ENCODE measurements at places on chromosomes 6 and 20.

- peak; percentile 49 for DNase-seq
These were observed 34.0 kb upstream of the BMP6 start for GRCh38 chr6:7691675-7692452.

- DNase-seq = peak; percentile 29
These were observed 1.5 kb upstream of the STX16 start for GRCh38 chr20:58649288-58650180.

DNA sequence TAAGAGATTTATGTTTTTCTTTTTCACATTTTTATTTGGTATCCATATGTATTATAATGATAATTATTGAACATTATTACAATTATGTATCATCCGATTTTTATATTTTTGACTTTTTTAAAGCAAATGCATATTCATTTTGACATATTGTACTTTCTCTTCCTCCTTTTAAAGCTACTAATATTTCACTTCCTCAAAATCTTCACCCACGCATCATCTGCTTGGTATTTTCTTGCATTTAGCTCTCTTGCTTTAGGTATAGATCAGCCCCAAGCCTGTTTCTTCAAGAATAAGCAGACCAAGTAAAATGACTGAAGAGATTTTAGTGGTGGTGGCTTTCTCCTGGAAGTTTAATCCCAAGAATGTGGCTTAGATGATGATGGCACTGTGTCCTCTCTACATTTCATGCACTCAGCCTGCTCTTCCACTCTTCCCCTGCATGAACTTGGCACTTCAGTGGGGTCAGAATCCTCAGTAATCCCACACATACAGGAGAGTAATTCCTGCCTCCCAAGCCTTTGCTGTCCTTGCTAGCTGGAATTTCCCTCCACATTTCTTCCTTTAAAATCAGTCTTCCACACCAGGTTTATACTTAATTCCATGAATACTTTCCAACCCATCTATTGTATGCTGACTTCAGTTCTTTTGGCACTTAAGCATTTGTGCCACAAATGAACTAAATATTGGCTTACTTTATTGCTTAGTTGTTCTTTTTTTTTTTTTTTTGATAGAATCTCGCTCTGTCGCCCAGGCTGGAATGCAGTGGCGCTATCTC is 8.2 kb downstream of the NCOA7 start:
- DNase-seq = no peak

DNA sequence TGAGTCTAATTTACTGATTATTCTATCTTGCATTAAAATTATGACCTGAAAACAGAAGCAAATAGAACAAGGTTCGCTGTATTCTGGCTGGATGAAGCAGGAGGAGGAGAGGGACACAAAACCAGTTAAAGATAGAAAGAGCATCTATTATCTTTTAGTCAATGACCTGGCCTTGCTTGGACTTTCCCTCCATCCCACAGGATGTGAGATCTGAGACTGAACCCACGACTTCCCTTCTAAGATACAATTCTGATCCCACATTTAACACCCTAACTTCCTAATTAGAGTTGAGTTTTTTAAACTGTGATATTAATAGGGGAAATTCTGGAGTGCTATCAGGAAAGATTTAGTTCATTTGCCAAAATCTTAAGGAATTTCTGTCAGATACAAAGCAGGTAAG is 3.1 kb upstream of the HLA-DQA2 start:
- no peak for DNase-seq

DNA sequence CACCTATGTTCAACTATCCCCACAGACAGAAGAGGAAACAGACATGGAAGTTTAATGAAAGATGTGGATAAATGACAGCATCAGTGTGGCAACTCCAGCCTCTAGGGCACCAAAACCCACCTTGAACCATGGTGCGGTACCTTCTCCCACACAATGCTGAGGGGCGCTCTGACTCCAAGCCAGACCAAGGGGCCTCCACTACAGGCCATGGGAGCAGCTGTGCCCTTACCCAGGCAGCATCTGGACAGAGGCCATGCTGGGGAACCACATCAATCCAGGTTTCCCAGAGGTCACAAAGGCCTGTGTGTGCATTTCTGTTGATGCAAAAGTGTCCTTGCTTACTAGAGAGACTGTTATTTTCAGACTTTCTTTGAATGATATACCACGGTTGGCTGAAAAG is 4.1 kb downstream of the PRR18 start:
- no peak for DNase-seq

DNA sequence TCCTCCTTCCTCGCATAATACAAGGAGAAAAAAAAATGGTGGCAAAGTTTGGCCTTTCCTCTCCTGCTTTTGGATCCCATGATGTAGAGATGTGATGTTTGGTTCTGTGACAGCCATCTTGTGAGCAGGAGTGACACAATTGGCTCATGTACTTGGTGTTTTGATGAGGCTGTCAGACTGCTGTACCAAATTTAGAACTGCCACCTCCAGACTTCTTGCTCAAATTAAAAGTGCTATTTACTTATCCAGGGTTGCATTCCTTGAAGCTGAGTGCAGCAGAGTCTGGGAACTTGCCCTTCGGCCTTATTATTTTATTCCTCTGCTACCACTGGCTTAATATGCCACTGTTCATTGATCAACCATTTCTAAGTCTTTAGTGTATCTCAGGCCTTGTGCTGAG is 21.9 kb downstream of the BCAS1 start:
- no peak for DNase-seq
